DND-41 (cell line): ENCODE measurements at places on chromosomes 3 and 15.

- no peaks in the 10 kb centered on the region for H3K4me1 ChIP-seq
- H3K36me3 ChIP-seq = peaks cover 11% of the 10 kb centered on the region
- H3K27me3 ChIP-seq = no peaks in the 10 kb centered on the region
- DNase-seq = peak; percentile 72
- H3K4me3 ChIP-seq = no peak overlapping the region
These were observed 21.3 kb upstream of the DAPK2 start for GRCh38 chr15:64067564-64068030.

DNA sequence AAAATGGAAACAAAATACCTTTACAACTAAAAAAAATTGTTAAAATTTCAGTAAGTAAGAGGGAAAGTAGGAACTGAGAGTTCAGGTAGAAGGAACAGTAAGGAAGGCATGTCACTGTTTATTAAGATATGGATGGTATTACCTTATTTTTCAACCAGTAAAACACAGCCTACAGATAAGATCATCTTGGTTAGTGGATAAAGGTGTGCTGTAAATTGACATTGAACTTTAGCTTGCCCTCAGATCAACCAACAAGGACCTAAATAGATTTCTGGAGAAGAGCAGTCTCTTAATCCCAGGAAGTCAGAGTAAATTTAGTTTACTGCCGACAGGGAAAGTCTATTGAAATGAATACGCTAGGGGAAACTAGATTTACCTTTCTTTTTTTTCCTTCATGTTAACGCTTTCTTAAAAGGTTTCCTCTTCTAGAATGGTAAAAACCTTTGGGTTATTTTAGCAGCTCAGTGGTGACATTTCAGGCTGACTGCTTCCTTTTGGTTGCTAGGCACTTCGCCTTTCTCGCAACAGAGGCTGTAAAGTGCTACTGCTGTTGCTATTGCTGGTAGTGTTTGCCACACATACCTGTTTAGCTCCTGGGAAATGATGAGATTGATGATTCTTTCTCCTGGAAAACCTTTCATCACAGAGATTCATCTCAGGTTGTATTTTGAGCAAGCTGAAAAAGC lies 12.9 kb downstream of the DZIP3 start:
- no peaks in the 10 kb centered on the region for H3K27me3 ChIP-seq
- H3K27ac ChIP-seq = peak overlapping the region; percentile 52; the same call in 1 of the 2 replicates
- peaks cover 25% of the 10 kb centered on the region for H3K4me1 ChIP-seq
- H3K36me3 ChIP-seq = no peaks in the 10 kb centered on the region
- no peak for DNase-seq
- H3K4me3 ChIP-seq = no peak overlapping the region

GRCh38 chr3:184002469-184002868 lies 15.2 kb downstream of the ABCC5 start:
- H3K36me3 ChIP-seq = peaks cover 28% of the 10 kb centered on the region
- no peaks in the 10 kb centered on the region for H3K27me3 ChIP-seq
- no peak for DNase-seq
- H3K27ac ChIP-seq = no peak overlapping the region
- peaks cover 20% of the 10 kb centered on the region for H3K4me1 ChIP-seq

- DNase-seq = no peak
- no peaks in the 10 kb centered on the region for H3K4me1 ChIP-seq
- peaks cover 16% of the 10 kb centered on the region for H3K27me3 ChIP-seq
- H3K36me3 ChIP-seq = no peaks in the 10 kb centered on the region
These were observed 23.3 kb downstream of the CLDN18 start for GRCh38 chr3:138033202-138033691.

DNA sequence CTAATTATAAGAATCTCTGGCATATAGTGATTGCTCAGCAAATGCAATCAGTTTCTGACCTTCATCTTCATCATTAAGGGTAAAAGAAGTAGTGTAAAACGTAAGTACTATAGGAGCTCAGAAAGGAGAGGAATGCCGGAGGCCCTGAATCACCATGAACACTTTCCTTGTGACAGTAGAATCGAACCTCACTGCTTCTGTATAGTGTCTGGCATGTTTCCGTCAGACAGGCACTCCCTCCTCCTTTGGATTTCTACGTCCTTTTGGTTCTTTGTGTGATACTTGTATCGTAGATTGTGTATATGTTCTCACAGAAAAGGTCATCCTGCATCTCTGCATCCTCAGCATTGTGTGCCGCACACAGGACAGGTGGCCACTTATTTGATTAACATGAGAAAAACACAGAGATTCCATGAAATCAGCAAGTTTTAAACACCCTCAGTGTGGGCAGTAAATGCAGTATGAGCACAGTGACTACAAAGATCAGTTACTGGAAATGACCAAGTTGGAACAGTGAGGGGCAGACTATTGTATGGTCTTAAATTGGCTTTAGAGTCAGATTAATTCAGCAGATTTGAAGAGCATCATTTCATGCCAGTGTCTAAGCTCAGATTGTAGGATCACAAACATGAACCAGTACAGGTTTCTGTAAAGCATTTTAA lies 234.5 kb downstream of the UBE2E2 start:
- H3K27ac ChIP-seq = no peak overlapping the region
- no peak overlapping the region for H3K4me3 ChIP-seq
- peaks cover 37% of the 10 kb centered on the region for H3K4me1 ChIP-seq
- no peaks in the 10 kb centered on the region for H3K27me3 ChIP-seq
- H3K36me3 ChIP-seq = no peaks in the 10 kb centered on the region

- peaks cover 2% of the 10 kb centered on the region for H3K27me3 ChIP-seq
- H3K4me3 ChIP-seq = no peak overlapping the region
- DNase-seq = no peak
- H3K4me1 ChIP-seq = no peaks in the 10 kb centered on the region
- no peak overlapping the region for H3K27ac ChIP-seq
- H3K36me3 ChIP-seq = no peaks in the 10 kb centered on the region
These were observed 662.0 kb downstream of the SQOR start for GRCh38 chr15:46296797-46297196.

GRCh38 chr15:89074402-89075012 lies 13.7 kb upstream of the ABHD2 start:
- H3K27ac ChIP-seq = no peak overlapping the region
- H3K27me3 ChIP-seq = no peaks in the 10 kb centered on the region
- no peak overlapping the region for H3K4me3 ChIP-seq
- no peaks in the 10 kb centered on the region for H3K4me1 ChIP-seq
- no peak for DNase-seq

DNA sequence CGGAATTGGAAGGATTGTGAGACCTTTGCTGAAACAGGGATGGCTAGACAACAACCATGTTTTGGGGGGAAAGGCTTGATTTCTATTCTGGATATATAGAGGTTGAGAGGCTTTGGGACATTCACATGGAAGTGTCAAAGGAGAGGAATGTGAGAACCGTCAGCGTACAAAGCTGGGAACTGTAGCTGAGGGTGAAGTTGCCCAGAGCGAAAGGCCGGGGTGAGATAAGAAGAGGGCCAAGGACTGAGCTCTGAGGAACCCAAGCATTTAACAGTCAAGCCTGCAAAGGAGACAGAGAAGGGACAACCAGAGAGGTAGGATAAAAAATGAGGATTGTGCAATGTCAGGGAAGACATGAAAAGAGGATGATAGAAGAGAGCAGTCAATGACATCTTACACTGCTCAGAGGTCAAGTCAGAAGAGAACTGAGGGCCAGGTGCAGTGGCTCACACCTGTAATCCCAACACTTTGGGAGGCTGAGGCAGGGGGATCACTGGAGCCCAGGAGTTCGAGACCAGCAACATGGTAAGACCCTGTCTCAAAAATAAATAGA lies 41.5 kb upstream of the RAF1 start:
- H3K36me3 ChIP-seq = no peaks in the 10 kb centered on the region
- H3K27ac ChIP-seq = no peak overlapping the region
- no peaks in the 10 kb centered on the region for H3K4me1 ChIP-seq
- DNase-seq = no peak
- H3K4me3 ChIP-seq = no peak overlapping the region

DNA sequence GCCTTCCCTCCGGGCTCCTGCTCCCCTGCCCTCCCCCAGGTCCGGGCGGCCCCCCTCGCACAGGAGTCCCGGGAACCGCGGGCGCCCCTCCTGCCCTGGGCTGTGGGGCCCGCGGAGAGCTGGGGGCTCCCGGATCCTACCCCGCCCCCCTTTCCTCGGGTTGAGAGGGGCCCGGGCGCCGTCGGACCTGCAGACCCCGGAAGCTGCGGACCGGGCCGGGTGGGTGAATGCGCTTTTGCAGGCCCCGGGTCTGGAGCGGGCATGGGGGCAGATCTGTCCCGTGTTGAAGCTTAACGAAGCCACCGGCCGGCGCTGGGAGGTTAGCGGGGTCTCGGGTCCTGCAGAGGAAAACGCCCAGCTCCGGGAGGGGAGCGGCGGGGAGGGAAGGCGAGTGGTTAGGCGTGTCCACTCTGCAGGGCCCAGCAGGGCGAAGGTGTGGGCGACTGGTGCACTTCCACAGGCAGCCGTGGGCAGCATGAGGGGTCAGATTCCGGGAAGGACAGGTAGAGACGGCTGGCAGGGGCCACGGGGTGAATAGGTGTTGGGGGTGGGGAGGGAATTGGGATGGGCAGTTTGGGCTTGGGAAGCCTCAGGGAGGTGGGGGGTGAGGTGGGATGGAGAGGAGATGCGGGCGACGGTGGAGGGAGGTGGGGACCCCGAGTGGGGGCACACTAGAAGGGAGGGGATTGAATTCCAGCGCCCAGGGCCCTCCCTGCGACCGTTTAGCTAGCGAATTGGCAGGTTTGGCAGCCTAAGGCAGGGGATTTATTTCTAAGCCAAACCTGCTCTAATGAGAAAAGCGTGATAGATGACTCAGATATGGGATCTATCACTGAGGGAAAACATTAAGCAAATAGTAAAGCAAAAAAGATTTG lies 635 bp downstream of the CD276 start:
- H3K4me1 ChIP-seq = no peaks in the 10 kb centered on the region
- no peaks in the 10 kb centered on the region for H3K36me3 ChIP-seq
